Chondrocyte (in vitro differentiated cells): ENCODE measurements at places on chromosomes 6 and 20. TPM values are rescaled to one million over a fixed set of nuclear protein-coding genes. Genes with fewer than 3 reads are reported as not detected.

The MEP1A gene
- not detected in 3 replicates for total RNA-seq

The NOX3 gene
- not detected in 3 replicates for total RNA-seq

The SLC35D3 gene
- total RNA-seq = not detected in 3 replicates

The TAGAP gene
- not detected in 3 replicates for total RNA-seq

The CLDN20 gene
- not detected in 3 replicates for total RNA-seq

The LY6G6F gene
- total RNA-seq = not detected in 3 replicates
